ENCODE measurements at places on chromosomes 5 and 9.

GRCh38 chr5:15285901-15286583 lies 213.9 kb upstream of the FBXL7 start:
- DNase-seq: no peak

DNA sequence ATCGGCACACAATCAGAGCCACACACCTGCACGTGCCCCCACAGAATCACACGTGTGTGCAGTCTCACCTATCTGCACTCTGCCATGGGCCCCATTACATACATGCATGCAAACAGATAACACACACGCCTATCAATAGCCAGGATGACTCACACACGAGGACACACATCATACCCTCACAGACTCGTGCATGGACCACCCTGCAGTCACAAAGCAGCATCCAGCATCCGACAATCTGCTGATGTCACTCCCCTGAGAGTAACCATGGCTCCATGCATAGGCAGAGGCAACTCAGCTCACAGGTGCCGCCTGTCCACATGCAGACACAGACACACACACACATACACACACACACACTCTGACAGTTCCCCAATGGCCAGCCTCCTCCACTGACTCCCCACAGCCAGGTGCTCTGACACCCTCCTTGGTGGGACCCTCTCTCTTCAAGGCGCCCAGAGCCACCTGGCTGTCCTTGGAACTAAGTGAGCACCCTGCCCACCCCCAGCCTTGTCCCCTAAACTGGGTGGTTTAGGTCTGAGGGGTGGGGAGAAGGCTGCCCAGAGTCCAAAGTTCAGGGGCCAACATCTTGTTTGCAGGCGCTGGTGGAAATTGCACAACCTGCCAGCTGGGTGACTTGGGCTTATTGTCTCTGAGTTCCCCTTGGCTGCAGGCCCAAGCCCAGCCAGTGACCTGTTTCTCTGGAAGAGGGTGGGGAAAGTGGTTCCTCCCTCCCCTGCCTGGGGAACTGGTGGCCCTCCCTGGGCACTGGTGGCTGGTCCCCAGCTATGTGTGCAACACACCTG lies 34.6 kb upstream of the NEK6 start:
- no peak for DNase-seq

DNA sequence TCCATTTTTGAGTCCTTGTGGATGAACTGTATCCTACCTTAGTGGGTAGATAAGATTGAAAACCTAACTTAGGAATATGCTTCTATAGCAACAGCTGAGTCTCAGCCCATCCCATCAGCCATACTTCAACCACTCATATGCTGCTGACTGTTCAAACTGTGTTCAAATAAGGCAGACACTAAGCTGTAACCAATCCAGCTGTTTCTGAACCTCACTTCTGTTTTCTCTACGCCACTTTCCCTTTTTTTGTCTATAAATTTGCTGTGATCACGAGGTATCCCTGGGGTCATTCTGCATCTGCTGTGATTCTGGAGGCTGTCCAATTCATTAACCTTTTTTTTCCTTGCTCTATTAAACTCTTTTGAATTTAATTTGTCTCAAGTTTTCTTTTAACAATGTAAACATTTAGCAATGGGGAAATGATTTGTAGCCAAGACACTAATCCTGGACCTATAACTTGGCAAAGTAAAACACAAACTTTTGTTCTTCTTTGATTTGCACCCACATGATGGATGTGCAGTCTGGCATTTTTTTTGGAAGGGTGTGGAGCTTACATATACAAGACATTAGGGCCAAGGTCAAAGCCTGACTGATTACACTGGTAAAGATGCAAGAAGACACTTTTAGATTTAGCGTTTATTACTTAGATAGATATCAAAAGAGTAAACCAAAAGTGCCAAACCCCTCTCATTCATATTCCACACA lies 14.9 kb upstream of the SCGB3A2 start:
- DNase-seq: no peak

DNA sequence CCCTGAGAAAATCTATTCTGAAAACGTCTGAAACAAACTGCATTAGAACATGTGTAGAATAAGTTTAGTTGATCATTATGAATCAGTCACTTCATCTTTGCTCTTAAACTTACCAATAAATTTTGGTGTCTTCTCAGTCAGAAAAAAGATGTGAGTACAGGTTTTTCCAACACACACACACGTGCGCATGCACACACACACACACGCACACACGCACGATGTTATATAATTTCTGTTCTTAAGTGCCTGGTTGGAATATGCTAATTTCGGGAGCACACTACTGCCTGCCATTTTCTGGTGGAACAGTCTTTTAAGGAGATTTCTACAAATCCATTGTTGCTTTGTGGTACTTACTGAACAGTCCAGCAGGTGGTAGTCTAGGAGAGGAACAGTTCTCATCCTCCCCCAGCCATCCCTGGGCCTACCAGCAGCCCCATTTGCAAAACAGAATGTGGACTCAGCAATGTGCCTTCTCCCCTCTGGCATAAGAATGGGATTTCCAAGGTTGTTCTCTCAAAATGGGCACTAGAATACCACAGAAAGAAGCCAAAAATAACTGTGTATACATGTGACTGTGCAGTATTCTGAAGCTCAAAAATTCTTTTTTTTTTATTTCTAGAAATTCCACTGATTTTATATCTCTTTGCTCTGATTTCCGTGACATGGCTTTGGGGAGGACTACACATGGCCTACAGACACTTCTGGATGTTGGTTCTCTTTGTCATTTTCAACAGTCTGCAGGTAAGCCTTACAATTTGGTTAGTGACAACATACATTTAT lies 281.3 kb downstream of the ARRDC3 start:
- peak; percentile 11 for DNase-seq

GRCh38 chr5:74765201-74765600 lies 1.7 kb downstream of the GFM2 start:
- DNase-seq: no peak

- DNase-seq: no peak
These were observed 262.4 kb upstream of the ACTBL2 start for GRCh38 chr5:57745029-57745428.

DNA sequence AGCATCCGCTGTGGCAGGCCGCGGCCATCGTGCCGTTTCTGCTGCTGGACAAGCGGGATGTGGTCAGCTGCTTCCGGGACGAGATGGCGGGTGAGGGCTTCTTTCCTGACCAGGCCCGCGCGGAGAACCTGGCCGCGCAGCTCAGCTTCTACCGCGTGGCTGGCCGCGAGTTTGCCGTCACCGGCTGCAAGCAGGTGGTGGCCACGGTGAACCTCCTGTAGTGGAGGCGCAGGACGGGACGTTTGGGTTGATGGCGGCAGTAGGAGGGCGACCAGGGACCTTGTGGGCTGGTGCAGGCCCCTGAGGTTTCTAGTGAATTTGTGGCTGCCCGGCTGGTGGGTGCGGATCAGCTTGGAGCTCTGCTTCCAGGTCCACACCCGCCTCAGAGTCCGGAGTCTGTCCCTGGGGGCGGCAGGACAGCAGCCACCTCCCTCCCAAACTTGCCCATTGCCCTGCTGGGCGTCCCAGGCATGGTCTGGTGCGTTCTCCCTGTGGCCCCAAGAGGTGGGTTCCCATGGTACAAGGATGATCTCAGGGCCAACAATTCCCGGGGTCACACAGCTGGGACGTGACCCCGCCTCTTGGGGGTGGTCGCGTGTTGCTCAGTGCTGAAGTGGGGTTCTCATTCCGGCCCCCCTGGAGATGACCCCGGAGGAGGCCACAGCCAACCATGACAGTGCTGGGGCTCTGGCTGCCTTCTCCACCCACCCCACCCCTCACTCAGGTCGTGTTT lies 2.4 kb downstream of the TOR4A start:
- DNase-seq: no peak

- no peak for DNase-seq
These were observed 64.6 kb downstream of the GPR21 start for GRCh38 chr9:123098096-123098459.

DNA sequence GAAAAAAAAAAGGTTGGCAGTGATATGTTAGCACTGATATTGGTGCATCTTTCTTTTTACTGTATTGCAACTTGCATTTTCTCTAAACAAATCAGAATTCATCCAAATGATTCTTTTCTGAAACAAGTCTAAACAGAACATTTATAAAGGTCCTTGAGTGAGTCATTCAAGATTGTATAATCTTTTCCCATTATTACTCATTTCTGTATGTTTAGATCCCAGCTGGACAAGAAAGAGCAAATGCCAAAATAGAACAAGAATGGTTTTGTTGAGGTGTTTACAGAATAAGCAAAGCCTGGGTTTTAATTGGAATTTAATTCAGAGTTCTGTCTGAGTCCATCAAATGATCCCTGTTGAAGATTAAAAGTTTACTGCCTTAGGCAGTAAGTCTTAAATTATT lies 112.3 kb downstream of the VCAN start:
- DNase-seq: no peak

GRCh38 chr5:144275329-144275728 lies 104.7 kb downstream of the KCTD16 start:
- peak; percentile 42 for DNase-seq

- DNase-seq: no peak
These were observed 3.4 kb downstream of the GARNL3 start for GRCh38 chr9:127267793-127268525.

- no peak for DNase-seq
These were observed 26.3 kb downstream of the SHLD3 start for GRCh38 chr5:65651144-65651543.

DNA sequence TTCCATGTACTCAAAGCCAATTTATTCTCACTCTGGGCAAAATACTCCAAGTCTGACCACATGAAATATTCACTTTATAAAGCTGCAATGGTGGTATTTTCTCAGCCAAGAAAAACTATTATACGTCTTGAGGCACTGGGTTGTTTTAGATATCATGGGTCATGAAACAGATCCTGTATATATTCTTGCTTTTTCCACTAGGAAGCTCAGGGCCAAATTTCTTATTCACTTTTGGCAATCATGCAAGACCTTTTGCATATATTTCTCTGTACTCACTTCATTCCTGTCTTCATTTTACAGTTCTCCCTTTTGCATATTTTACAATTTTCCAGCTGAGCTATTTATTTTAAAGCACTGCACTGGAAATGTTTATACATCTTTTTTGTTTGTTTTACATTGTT lies 49.8 kb downstream of the GABBR2 start:
- DNase-seq: no peak

DNA sequence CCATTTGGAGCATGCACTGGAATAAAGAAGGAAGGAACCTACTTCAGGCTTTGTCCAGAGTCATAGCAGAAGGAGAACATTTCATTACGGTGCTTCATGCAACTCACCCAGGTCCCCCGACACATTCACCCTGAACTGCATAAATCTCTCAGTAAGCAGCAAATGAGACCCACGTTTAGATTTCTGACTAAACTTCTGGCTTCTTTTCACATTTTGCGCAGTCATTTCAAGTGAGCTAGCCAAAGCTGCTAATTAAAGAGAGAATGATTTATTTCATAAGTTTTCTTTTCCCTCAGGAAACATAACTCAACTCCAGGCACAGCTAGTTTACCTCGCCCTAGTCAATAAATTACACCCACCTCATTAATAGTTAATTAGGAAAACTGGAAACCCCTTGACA lies 88.6 kb upstream of the GAS1 start:
- DNase-seq: no peak

DNA sequence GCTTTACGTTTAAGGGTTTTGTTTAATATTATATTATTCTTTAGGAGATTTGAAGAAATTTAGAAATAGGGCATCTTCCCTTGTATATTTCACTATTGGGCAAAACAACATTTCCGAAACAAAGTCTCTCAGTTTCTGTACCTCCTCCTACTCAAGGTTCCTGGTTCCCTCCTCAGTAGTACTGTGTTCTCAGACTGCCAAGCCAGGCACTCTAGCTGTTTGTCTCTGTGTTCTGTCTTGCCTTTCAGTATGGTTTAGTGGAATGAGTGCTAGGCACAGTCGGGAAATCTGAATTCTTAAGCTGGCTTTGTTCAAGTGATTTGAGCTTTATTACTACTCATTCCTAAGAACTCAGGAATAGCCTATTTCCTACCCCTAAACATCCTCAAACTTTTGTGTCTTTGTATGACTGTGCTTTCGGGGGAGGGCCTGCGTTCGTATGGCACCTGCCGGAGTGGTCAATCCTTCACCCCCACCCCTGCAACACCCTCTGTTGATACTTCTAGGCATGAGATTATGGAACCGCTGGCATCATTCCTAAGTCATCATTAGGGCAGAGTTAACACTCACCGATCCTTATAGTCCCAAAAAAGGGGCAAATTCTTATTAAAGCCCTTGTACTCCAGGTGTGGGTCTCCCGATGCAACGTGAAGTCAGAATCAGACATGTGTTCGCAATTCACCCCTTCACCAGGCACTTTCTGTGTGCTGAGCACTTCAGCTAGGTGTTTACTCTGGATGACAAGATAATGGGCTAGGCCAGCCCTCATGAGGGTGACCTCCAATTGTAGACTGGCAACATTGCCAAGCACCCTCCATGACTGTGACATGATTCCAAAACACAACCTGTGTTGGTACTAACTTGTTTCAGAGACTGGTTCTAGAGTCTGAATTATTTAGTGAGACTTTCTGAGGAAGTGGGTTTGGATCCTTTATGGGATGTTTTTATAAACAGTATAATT lies 24.5 kb downstream of the SNX18 start:
- no peak for DNase-seq

DNA sequence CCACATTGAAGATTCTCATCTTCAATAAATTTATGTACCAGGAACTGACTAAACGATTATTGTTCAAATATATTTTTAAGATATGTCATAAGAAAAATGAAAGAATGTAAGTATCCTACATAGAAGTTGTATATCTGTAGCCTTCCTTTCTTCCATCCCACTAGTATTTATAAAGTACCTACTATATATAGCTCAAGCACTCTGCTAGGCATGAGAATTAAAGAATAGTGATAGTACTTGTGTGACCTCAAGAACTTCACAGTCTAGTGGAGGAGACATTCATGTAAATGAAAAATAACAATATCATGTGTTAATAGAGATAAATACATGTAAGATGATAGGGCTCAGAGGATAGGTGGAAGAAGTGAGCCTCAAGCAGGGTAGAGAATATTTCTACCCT lies 201.0 kb upstream of the HMHB1 start:
- DNase-seq: no peak

- no peak for DNase-seq
These were observed 32.8 kb upstream of the SMIM32 start for GRCh38 chr5:136225796-136226195.

- no peak for DNase-seq
These were observed 54.4 kb downstream of the CMYA5 start for GRCh38 chr5:79743846-79744605.

DNA sequence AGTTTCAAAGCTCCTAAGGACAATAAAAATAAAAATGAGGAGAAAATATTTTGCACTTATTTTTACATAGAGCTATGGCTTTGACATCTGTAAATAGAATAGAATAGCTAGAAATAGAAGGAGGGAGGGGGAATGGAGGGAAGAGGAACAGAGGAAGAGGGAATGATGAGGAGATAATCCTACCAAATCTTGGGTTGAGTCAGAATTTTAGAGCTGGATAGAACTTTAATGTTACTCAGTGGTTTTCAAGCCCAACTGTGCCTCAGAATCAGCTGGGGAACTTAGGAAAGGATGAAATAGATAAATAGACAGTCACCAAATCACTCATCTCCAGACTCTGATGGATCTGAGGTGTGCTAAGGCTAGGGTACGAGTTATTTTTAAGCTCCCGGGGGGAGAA lies 190.3 kb upstream of the FREM1 start:
- DNase-seq: no peak

DNA sequence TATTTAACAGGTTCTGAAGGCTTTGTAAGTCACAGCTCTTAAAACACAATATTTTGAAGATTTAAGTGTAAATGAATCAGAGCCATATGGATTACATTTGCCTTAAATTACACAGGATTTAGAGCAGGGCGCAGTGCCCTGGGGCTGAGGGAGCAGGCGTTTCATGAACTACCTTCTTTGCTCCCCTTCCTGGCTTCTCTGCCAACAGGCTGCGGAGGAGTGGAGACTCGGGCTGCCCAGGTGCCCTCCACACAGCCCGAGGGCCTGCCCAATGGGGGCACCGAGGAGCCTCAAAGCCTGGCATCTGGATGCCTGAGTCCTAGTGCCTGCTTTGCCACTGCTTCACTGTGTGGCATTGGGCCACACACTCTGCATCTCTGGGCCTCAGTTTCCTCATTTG lies 90.6 kb upstream of the HAND1 start:
- DNase-seq: no peak

Data from NCI-H1930 (cell line).